NCI-H1048 (cell line): ENCODE measurements at places on chromosomes 16 and 17.

DNA sequence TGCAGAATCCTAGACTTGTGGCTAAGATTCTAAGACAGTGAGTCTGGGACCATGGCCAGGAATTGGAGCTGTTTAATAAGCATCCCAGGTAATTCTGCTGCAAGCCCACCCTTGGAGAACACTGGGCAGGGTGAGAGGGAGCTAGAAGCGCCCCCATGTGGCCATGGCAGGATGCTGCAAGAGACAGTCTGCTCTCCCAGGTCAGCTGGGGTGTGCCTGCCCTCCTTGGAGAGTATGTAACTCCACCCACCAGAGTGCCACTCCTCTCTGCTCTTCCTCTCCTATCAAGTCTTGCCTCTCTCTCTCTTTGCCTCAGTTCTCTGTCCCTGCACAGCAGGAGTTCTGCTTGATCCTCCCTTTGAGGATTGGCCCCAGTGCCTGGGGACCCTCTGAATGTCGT, 14.9 kb downstream of the RCVRN start:
- peak; percentile 35 for DNase-seq

GRCh38 chr16:54517181-54517580, 230.6 kb upstream of the IRX3 start:
- DNase-seq = no peak

- DNase-seq = no peak
Observed at GRCh38 chr17:63694950-63695773, 4.8 kb downstream of the LIMD2 start.

DNA sequence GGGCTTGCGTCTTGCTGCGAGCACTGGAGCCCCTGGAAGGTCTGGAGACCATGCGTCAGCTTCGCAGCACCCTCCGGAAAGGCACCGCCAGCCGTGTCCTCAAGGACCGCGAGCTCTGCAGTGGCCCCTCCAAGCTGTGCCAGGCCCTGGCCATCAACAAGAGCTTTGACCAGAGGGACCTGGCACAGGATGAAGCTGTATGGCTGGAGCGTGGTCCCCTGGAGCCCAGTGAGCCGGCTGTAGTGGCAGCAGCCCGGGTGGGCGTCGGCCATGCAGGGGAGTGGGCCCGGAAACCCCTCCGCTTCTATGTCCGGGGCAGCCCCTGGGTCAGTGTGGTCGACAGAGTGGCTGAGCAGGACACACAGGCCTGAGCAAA, 7.4 kb downstream of the MPG start:
- DNase-seq = no peak

GRCh38 chr16:46555951-46556350, 65.2 kb downstream of the SHCBP1 start:
- DNase-seq = no peak

DNA sequence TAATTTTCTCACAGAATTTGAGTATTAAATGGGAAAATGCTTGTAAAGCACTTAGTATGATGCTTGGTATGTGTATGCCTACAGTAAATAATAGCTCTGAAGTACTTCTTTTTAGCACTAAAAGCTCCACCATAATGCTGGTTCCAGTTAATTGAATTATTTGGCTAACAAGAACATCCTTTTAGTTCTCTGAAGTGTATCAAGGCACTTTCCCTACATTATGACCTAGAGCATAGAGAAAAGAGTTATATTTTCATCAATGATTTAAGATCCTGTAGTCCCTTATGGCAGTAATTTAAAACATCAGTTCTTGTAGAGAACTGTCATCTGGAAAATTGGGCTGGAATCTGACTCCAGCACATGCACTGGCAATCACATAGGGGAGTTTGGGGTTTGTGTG, 21.9 kb upstream of the PHAF1 start:
- DNase-seq = no peak

DNA sequence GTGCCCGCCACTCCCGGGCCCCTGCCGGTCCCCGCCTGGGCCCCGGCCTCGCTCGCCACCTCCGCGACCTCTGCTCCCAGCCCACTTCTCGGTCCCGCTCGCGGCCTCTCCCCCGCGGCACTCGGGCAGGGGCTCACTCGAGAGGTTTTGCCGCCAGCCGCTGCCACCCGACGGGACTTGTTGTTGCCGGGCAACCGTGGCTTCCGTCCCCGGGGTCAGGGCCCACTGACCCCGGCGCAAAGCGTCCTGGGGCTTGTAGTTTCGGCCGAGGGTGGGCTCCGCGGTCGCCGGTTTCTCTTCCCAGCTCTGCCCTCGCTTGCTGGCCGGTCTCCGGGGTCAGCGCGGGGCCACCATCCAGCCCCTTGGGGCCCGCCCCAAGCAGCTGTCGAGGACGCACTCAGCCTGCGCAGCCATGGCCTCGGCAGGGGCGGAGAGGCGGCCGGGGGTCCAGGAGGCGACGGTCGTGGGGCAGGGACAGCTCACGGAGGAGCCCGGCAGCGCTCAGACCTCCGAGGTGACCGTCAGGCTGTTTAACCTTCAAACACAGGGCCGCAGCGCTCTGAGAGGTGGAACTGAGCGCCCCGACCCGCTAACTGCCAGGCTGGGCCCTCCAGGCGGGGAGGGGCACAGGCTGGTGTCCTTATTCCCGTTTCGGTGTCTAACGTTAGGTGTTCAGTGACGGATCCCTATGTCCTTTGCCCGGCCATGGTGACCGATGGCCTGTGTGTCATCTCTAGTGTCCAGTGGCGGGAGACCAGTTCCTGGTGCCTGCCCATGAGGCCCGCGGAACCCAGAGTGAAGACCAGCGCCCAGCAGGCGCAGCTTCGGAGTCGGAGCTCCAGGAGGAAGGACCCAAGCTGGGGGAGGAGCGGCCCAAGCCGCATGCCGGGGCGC, at the start of the genes C16orf86 and ENKD1:
TSS of gene C16orf86 (plus strand) at position 256 of the 894 bp plus-strand sequence. CDS start at position 413, 157 bp downstream.
TSS of gene ENKD1 (minus strand) at position 192 of the 894 bp plus-strand sequence. CDS start 308 bp downstream, outside the sequence.
- DNase-seq = peak; percentile 2

DNA sequence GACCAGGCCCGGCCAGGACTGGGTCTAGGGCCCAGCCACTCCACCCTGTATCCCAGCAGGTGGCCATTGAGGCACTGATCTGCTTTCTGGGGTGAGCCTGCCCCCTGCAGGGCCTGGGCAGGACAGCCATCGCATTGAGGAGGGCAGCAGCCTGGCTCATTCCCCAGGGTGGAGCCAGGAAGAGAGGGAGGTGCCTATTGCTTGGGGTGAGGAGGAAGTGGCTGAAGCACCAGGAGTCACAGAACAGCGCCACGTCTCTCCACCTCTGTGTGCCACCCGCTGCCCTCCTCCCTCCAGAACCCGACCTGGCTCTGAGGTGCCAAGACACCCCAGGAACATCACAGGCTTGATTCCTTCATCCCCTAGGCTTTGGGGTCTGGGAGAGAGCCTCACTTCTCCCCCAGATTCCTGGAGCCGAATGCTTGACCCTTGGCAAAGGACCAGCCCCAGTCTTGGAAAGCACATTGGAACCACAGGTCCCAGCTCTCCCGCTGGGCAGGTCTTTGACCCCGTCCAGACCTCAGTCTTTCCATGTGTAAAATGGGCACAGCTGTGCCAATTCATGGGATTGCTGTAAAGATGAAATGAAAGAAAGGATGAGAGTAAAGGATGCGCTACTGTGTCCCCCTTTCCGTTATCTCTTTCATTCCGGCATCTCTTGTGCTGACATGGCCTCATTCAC, 7.2 kb upstream of the KRT36 start:
- peak; percentile 51 for DNase-seq

- DNase-seq = no peak
Observed at GRCh38 chr17:13420418-13420826, 181.3 kb downstream of the HS3ST3A1 start.
